HEK293T (cell line): ENCODE measurements at places on chromosomes 2 and 18.

- no peak for DNase-seq
These were observed 13.1 kb downstream of the NT5DC4 start for GRCh38 chr2:112733871-112734270.

DNA sequence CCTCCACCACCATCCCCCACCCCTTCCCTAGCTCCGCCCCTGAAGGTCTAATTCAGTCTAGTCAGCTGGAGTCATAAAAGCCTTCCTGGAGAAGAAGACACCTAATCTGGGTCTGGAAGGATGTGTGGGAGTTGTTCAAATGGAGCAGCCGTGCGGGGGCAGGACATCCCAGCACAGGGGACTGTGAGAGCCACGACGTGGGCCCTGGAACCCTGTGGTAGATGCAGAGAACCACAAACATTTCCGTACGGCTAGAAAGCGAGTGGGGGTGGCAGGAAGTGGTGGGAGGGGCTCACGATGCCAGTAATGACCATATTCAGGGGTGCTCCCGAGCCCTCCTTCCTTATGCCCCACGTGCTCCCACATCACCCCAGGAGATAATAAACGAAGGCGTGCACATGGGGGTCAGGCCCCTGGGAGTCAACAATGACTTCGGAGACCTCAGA lies 20.9 kb upstream of the COL6A3 start:
- no peak for DNase-seq

DNA sequence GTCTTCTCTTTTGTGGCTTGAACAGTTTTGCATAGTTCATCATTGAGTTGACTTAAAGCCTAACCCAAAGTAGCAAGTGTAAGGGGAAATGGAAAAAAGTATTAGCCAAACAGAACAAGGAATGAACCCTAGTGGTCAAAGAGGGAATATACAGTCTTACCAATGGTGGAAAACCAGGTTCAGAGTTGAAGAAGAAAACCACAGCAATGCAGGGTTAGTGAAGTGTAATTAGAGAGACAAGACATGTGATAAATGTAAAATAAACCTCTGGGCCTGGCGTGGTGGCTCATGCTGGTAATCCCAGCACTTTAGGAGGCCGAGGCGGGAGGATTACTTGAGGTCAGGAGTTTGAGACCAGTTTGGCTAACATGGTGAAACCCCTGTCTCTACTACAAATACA lies 2.4 kb downstream of the TTN start:
- DNase-seq: peak; percentile 47

- DNase-seq: peak; percentile 8
These were observed 238.5 kb upstream of the ERBB4 start for GRCh38 chr2:212777020-212777491.

GRCh38 chr18:23504720-23505119 lies 1.4 kb downstream of the RMC1 start:
- no peak for DNase-seq

GRCh38 chr2:238107525-238108422 lies 7.6 kb downstream of the ESPNL start:
- no peak for DNase-seq

GRCh38 chr2:213150315-213151097 lies 906 bp downstream of the IKZF2 start:
- DNase-seq: no peak
